HFFc6 (cell line): ENCODE measurements at places on chromosomes 7 and 10. TPM values are rescaled to one million over a fixed set of nuclear protein-coding genes. Genes with fewer than 3 reads are reported as not detected.

FAM131B gene
- 1.0 to 1.3 TPM (median 1.2 TPM) in 3 replicates for total RNA-seq

- peak; percentile 20 for DNase-seq
- peaks cover 30% of the 10 kb centered on the region for H3K36me3 ChIP-seq
- no peaks in the 10 kb centered on the region for H3K27me3 ChIP-seq
- H3K27ac ChIP-seq, result peak overlapping the region; percentile 68
Observed at GRCh38 chr10:5888351-5888750, 1.3 kb downstream of the ANKRD16 start.

DNA sequence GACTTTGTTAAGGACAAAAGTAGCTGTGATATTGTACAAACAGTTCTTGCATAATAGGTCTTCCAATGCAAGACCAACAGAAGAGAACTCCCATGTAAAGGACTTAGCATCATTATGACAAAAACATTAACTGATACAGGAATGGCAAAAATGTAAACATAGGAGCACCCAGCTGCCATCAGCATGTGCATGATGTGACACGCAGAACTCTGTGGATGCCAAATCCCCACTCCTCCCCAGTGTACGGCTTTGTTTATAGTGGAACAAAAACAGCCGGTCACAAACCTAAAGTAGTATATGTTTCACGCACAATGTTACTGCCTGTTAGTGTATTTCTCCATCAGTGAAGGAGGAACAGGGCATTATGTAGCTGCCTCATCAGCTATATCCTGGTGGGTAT, 316.0 kb upstream of the AOAH start:
- H3K27me3 ChIP-seq, result peaks cover 6% of the 10 kb centered on the region
- peaks cover 6% of the 10 kb centered on the region; the same call in 1 of the 2 replicates for H3K36me3 ChIP-seq
- DNase-seq, result peak; percentile 0

DNA sequence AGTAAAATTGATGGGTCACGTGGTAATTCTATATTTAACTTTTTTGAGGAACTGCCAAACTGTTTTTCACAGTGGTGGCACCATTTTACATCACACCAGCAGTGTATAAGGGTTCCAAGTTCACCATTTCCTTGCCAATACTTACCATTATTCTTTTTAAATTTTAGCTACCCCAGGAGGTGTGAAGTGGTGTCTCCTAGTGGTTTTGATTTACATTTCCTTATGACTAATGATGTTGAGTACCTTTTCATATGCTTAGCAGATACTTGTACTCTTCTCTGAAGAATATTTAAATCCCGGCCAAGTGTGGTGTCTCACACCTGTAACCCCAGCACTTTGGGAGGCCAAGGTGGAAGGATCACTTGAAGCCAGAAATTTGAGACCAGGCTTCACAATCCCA, 28.5 kb downstream of the FHIP2A start:
- peaks cover 79% of the 10 kb centered on the region for H3K36me3 ChIP-seq
- DNase-seq, result no peak
- no peak overlapping the region for H3K27ac ChIP-seq
- peaks cover 16% of the 10 kb centered on the region for H3K4me1 ChIP-seq

DNA sequence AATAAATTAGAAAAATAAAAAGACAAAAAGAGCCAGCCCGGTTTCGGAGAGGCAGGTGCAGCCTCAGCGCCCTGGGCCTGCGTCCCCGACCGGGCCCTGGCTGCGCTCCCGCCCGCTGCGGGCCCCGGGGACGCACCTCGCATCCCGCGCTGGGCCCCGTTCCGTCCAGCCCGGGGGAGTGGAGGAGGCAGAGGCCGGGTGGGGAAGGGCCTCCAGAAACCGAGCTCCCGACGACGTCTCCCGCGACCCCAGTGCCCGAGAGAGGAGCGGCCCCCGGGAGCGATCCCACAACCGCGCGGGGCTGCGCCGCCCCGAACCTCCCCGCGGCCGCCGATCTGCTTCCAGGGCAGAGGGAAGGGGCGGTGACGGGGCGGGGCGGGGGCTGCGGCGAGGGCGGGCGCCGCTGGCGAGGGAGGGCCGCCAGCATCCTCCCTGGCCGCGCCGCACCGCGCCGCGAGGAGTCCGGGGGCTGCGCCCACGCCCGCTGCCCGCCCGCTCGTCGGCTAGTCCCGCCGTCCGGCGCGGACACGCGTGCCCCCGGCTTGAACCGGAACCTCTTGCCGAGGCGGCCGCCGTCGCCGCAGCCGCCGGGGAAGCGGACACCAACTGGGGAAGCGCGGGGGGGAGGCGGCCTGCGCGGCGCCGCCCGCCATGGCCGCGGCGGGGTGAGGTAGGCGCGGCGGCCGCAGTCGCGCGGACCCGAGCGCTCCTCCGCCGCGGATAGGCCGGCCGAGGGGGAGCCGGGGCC, at the start of gene CCNY:
Gene CCNY (plus strand): TSS at position 426 of the 748 bp plus-strand sequence. CDS start 545 bp downstream, outside the sequence.
- H3K36me3 ChIP-seq, result peaks cover 32% of the 10 kb centered on the region
- peak within 1 kb of the TSS; percentile 96 for H3K4me3 ChIP-seq
- H3K27me3 ChIP-seq, result no peaks in the 10 kb centered on the region
- peak within 1 kb of the TSS; percentile 89 for H3K27ac ChIP-seq
- peak; percentile 21 for DNase-seq
- peaks cover 81% of the 10 kb centered on the region for H3K4me1 ChIP-seq
